ENCODE measurements at places on chromosomes 12 and 14. TPM values are rescaled to one million over a fixed set of nuclear protein-coding genes. Genes with fewer than 3 reads are reported as not detected.

Gene PIWIL1
- 0.15 TPM for polyA plus RNA-seq

Gene TSHR
- polyA plus RNA-seq, result 0.12 TPM

Gene TCL1B
- not detected for polyA plus RNA-seq

Gene ADAMTS20
- polyA plus RNA-seq, result 0.22 TPM

- DNase-seq, result peak; percentile 3
Observed at GRCh38 chr14:102138961-102139285, 774 bp upstream of the WDR20 start.

DNA sequence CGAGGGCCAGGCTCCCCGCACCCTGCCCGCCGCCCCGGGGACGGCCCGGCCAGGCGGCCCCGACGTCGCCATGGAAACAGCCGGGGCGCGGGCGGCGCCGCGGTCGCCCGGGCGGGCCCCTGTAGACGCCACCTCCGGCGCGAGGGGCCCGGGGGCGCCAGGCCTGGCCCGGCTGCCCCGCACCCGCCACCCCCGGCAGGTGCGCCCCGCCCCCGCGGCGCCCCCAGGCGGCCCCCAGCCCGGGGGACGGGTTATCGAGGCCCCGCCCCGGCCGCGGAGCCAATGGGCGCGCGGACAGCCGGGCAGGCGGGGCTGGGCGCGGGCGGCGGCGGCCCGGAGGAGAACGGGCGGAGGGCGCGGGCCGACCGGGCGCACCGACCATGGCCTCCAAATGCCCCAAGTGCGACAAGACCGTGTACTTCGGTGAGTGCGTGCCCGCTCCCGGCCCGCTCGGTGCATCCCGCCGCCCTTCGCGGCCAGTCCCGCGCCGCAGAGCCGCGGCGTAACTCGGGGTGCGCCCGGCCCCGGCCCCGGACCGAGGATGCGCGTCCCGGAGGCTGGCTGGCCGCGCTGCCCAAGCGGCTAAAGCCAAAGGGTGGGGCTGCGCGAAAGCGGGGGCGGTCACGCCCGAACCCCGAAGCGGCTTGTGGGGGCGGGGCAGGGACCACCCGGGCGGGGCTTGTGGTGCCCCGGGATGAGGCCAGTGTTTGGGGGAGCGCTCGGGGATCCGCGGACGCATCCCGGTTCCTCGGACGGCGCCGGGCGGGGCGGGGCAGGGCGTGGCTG is at the start of gene CRIP2:
CRIP2 (plus strand) TSS at position 339 of the 786 bp plus-strand sequence; CDS start at position 381, 42 bp downstream.
- DNase-seq, result peak; percentile 72

- DNase-seq, result peak; percentile 64
Observed at GRCh38 chr12:32305163-32305562, 94.2 kb upstream of the FGD4 start.

- DNase-seq, result no peak
Observed at GRCh38 chr12:27965411-27965810, 7.1 kb downstream of the PTHLH start.

DNA sequence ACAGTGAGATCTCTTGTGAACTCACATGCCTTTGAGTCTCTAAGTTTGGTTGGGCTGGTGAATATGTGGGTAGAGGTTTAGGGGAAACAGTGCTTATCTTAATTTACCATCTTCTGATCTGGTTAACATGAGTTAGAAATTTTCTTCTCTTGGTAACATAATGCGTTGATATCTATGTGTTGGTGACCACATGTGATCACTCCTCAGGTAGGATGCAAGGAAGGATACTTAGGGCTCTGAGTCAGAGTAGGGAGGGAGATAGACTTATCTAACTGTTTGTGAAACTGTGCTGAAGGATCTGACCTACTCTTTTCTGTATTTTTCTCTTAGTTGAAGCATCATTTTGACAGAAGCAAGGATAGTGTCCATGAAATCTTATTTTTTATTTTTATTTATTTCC is 23.1 kb downstream of the FAM234B start:
- DNase-seq, result no peak

DNA sequence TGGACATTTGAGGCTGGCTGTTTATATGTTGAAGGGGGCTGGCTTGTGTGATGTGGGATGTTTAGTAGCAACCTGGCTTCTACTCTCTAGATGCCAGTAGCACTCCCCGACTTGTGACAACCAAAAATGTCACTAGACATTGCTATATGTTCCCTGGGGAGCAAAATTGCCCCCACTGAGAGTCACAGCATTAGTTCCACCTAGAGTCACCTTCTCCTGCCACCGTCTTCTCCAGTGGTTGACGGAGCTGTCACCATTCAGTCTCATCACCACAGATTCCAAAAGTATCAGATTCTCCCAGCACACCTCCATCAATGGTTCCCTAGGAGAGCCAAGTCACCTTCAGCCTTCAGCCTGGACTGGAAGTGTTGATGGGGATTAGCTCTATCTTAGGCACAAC is 7.8 kb upstream of the KRT76 start:
- DNase-seq, result no peak

GRCh38 chr14:32254952-32255679 is 52.0 kb upstream of the RNU6-8 start:
- peak; percentile 88 for DNase-seq

DNA sequence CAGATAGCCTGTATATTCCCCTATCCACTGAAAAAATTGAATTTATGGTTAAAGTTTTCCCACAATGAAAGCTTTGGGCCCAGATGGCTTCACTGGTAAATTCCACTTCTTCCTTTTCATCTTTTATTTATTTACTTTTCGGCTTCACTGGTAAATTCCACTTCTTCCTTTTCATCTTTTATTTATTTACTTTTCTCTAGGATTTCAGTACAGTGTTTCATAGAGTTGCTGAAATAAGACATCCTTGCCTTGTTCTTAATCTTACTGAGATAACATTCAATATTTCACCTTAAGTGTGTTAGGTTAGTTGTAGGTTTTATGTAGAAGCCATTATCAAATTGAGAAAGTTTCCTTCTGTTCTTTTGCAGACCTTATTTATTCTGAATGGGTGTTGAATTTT is 18.9 kb upstream of the KLRG1 start:
- DNase-seq, result no peak

- peak; percentile 12 for DNase-seq
Observed at GRCh38 chr12:42130672-42131402, 13.8 kb downstream of the GXYLT1 start.

GRCh38 chr12:63948211-63948610 is 103.7 kb downstream of the SRGAP1 start:
- no peak for DNase-seq

Measured in muscle of back (tissue), 13 donors.